ENCODE measurements at places on chromosomes 16 and 17.

- peak; percentile 66 for DNase-seq
These were observed 11.1 kb downstream of the NLRC5 start for GRCh38 chr16:57000271-57001025.

- DNase-seq: no peak
These were observed 54.3 kb downstream of the MYH13 start for GRCh38 chr17:10318535-10318934.

DNA sequence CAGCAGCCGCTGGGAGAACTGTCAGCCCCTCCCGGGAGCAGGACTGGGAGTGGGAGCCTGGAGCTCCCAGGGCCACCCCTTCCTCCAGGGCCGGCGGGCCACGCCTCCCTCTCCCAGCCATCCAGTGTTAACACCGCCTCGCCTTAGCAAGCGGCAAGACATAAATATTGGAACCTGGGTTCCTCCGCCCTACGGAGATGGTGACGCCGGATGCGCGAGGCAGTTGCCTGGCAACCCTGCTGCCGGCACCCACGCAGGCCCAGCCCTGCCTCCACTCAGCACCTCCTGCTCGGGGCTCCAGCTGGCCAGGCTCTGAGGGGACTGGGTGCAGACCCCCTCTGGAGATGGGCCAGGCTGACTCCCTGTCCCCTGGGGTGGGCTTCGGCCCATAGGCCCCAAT lies 27.4 kb upstream of the CACNA1H start:
- DNase-seq: peak; percentile 22

DNA sequence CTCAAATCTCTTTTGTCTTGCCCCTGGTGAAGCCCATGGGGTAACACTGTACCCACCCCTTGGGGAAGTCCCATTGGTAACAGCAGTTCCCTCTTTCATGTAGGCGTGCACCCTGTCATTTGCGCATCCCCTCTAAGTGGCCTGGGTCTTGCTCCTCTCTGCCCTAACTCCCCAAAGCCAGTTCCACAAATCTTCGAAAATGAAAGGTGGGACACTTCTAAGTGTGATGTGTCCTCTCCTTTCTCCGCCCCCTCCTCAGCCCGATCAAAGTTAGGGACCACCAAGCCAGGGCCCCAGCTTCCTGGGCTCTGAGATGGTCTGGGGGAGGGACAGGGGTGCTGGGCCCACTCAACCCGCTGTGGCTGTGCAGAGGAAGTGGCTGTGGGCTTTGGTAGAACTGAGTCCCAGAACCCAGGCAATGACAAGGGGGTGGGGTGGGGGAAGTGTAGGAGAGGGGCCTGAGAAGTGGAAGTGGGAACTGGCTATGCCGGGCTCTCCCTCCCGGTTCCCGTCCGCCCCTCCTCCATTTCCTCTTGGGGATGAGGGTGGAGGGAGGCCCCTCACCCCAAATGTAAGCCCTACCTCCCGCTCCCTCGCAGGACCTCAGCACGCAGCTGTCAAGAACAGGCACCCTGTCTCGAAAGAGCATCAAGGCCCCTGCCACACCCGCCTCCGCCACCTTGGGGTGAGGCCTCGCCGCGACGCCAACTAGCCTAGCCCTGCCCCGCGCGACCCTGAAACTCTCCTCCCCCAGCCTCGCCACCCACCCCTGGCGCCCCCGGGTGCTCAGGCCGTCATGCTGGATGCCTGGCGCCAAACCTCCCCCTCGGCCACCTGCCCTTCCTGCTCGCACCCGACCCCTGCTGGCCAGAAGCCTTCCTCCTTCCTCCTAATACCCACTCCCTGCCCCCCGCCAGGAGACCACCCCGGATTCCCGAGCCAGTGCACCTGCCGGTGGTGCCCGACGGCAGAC lies 8.7 kb downstream of the ABI3 start:
- DNase-seq: no peak

GRCh38 chr17:63519972-63520882 lies 2.9 kb upstream of the KCNH6 start:
- DNase-seq: no peak

- DNase-seq: no peak
These were observed 981 bp upstream of the CEP131 start for GRCh38 chr17:81223762-81224130.

DNA sequence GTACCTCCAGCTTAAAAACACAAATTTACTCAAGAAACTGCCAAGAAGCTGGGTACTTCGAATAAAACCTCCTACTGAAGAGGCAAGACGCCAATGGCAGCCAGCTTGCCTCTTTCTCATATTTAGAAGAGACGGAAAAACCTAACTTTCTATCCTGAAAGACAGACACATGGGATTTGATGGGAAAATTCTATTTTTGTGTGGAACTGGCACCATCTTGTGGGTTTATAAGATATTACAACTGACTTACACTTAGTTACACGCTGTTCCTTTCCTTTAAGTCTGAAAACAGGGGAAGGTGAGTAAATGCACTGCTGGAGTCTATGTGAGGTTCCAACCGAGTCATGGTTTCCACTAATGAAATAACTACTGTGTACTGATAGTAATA lies 10.3 kb downstream of the ZNF18 start:
- DNase-seq: no peak

DNA sequence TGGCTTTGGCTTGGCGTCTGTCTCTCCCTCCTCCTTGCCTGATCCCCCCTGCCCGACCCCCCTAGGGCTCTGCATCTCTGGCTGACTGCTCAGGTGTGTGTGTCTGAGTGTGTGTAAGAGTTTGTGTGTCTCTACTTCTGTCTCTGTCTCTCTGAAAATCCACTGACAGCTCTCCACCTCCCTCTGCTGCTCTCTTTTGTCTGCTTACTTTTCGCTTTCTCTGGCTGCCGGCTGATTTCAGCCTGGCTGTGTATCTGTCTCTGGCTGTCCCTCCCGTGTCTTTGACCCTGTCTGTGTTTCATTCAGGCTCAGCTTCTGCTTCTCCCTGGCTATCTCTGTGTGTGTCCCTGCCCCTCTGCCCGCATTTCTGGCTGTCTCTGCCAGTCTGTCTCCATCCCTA lies 3.8 kb upstream of the SPEM1 start:
- DNase-seq: no peak

- no peak for DNase-seq
These were observed 9.1 kb downstream of the SHCBP1 start for GRCh38 chr16:46612121-46612520.

DNA sequence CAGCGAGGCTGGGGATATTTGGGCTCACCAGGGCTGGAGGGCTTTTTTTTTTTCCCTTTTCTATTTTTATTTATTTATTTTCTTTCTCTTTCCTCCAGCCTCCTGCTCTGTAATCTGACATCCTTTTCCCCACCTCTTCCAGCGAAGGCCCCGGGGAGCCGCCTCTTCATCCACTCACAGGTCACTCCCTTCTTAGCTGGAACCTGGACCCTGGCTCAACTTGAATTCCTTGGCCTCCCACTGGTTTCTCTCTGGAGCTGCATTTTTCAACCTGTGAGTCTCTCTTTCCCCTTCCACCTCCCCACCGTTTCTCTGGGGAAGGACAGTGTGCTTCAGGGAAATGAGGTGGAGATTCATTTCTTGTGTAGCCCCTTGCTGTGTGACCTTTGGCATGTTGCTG lies 82.0 kb downstream of the MRM1 start:
- no peak for DNase-seq

DNA sequence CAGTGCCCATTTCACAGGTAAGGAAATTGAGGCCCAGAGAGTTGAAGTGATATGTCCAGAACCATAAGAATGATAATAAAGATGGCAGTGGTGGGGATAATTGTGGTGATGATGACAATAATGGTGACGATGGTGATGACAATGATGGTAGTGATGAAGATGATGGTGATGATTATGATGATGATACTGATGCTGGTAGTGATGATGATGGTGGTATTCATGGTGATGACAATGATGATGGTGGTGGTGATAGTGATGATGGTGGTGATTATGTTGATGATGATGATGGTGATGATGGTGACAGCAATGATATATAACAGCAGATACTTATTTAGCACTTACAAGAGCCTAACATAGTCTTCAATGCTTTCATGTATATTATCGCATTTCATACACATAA lies 18.1 kb upstream of the TMEM132E start:
- DNase-seq: no peak

GRCh38 chr16:87778476-87778829 lies 12.7 kb upstream of the KLHDC4 start:
- no peak for DNase-seq

DNA sequence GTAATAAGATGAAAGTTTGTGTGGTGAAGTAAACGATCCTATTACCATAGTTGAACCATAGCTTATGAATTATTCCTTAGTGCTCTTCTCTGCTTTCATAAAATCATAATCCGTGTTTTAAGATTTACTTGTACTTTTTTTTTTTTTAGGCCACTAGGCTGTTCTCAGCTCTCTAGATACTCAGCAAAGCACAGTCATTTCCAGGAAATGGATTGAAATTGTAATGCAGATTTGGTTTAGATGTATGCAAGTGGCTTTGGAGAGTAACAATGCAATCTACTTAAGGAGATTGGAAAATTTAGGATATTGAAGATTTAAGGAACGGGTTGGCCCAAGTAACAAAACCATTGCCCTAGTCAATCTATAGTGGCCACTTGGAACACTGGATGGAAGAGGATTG lies 125.1 kb downstream of the PITPNC1 start:
- DNase-seq: no peak

GRCh38 chr17:4782652-4783051 lies 3.5 kb downstream of the VMO1 start:
- DNase-seq: no peak

GRCh38 chr17:27469256-27469655 lies 13.0 kb downstream of the KSR1 start:
- no peak for DNase-seq

GRCh38 chr17:15351478-15351840 lies 10.1 kb upstream of the TEKT3 start:
- DNase-seq: no peak

DNA sequence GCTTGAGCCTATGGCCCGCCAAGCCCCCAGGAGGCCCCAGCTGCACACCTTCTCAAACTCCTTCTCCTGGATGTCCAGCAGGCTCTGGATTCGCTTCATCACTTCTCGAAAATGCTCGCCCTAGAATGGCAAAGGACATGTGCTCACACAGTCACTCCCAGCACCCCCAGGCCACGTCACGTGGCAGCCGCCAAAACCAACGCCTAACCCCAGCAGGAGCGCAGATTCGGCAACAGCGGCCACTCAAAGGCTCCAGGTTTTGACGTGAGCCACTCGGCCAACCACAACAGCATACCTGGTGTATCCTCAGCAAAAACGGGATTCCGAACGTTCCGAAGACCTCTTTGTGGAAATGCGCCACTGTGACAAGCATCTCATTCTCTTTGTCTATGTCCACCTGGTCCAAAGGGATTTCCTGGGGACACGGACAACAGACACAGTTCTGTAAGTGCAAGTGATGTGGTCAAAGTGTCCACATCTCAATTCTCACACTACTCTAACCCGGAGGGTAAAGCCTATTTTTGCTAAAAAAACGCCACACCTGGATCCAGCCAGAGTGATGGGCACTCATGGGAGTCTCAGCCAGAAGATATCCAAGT lies 12.7 kb downstream of the LITAFD start:
- no peak for DNase-seq

GRCh38 chr16:66859397-66860068 lies 15.3 kb downstream of the CA7 start:
- no peak for DNase-seq

DNA sequence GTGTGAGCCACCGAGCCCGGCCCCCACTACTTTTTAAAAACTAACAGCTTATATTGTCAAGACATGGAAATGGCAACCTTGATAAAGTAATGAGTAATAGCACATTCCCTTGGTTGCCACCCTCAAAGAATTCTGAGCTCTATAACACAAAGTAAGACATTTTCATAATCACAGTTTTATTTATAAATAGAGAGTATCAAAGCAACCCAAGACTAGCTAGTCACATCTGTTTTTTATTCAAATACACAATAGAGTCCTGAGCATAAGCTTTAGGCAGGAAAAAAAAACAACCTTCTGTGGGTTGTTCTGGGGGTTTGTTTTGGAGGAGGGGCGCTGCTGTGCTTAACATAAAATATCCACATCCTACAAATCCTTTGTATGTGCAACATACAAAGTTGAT lies 68.7 kb downstream of the CEP95 start:
- no peak for DNase-seq

- no peak for DNase-seq
These were observed 87.8 kb downstream of the CDH8 start for GRCh38 chr16:61948414-61948813.

GRCh38 chr17:82870541-82870940 lies 30.7 kb upstream of the ZNF750 start:
- no peak for DNase-seq

DNA sequence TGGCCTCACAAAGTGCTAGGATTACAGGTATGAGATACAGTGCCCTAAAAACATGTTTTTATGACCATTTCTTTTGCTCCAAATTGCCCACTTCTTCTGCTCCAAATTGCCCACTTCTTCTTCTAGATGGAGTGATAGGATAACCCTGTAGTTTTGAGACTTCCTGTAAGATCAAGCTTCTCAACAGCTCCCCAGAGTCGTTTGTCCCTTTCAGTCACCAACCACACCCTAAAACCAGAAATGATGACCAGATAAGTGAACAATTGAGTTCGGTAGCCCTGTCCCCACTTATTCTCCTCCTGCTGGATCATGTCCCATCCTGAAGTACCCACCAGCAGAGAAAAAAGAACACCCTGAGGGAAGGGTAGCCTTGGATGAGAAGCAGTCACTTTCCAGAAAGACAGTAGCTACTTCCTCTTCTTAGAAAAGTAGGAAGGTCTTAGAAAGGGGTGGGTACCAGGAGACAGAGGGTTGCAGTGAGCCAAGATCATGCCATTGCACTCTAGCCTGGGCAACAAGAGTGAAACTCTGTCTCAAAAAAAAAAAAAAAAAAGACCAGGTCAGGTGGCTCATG lies 2.5 kb downstream of the ODAD4 start:
- no peak for DNase-seq
